Stimulated activated CD4-positive, alpha-beta T cell treated with anti-CD3 and anti-CD28 coated beads, Interleukin-4, amount 100 ng/mL, for 24 hours (primary cell): ENCODE measurements at places on chromosomes 13 and 19.
A peak's percentile ranks its signal among the peaks of the same experiment; 100 is the strongest.

DNA sequence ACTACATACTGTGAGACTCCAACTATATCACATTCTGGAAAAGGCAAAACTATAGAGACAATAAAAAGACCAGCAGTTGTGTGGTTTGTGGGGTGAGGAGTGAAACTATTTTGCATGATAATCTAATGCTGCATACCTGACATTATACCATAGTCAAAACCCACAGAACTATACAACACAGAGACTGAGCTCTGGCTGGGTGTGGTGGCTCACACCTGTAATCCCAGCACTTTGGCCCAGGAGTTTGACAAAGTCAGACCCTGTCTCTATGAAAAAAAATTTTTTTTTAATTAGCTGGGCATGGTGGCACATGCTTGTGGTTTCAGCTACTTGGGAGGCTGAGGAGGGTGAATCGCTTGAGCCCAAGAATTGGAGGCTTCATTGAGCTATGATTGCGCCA, 11.9 kb downstream of the ZNF541 start:
- no peak for DNase-seq

GRCh38 chr13:38735665-38736440, 49.0 kb downstream of the FREM2 start:
- no peak for DNase-seq

GRCh38 chr13:34322014-34322742, 504.2 kb downstream of the RFC3 start:
- DNase-seq = no peak

GRCh38 chr19:662207-662961, 630 bp downstream of the RNF126 start:
- DNase-seq = peak; percentile 78

GRCh38 chr19:843836-844545, 3.2 kb downstream of the PRTN3 start:
- no peak for DNase-seq

GRCh38 chr13:46324976-46325375, 62.1 kb downstream of the RUBCNL start:
- no peak for DNase-seq

- DNase-seq = no peak
These were observed 344.9 kb downstream of the LIG4 start for GRCh38 chr13:107870400-107870799.

GRCh38 chr13:106099765-106100164, 435.7 kb downstream of the EFNB2 start:
- DNase-seq = no peak

GRCh38 chr19:55353356-55353802, 1.1 kb downstream of the COX6B2 start:
- no peak for DNase-seq

GRCh38 chr13:23715092-23715761, 145.0 kb downstream of the TNFRSF19 start:
- DNase-seq = no peak

- no peak for DNase-seq
These were observed 9.3 kb downstream of the ZNF444 start for GRCh38 chr19:56150358-56150757.

GRCh38 chr13:28640861-28641599, 17.9 kb upstream of the POMP start:
- DNase-seq = no peak

GRCh38 chr19:3556978-3557460, 367 bp downstream of the MFSD12 start:
- DNase-seq = peak; percentile 74

DNA sequence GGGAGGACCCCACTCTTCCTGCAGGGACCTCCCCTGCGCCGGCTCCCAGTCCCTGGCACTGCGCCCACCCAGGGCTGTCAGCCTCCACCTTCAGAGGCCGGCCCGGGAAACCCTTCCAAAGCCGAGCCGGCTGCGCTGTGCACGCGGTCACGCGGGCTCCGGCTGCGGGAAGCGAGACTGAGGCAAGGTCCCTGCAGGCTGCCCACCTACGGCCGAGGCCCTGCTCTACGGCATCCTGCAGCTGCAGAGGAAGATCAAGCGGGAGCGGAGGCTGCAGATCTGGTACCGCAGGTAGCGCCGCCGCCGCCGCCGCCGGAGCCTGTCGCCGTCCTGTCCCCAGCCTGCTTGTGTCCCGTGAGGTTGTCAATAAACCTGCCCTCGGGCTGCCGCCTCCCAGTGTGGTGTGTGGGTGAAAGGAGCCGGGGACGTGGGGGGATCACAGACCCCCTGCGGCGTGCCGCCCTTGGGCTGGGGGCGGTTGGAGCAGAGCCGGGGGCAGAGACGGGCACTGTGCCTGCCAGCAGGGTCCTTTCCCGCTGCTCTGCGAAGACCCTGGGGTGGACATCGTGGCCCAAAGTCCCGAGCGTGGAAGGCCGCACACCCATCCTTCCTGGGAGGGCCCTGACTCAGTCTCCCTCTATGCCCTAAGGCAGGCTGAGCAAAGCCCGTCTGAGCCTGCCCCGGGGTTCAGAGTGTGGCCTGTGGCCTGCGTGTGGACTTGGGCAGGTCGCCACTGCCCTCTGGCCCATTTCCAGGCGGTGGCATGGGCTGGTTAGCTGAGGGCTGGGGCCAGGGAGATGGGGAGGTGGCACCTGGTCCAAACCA, 5.9 kb downstream of the GAMT start:
- DNase-seq = no peak

- DNase-seq = no peak
These were observed 308.3 kb downstream of the KCNRG start for GRCh38 chr13:50323440-50324065.

DNA sequence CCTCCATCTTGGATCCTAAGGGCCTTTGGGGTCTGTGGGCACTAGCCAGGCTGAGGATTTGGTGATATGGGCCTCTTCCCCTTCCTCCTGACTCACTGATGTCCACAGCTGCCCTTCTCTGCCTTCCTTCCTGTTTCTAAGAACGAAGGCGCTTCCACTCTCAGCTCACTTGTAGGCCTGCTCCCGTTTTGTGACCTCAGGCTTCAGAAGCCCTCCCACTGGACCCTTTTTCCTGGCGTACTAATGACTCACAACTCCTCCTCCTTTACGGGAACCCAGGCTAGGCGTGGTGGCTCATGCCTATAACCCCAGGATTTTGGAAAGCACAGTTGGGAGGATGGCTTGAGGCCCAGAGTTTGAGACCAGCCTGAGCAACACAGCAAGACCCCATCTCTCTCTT, 55.6 kb downstream of the TMED1 start:
- DNase-seq = no peak

GRCh38 chr19:31095100-31095804, 254.0 kb downstream of the TSHZ3 start:
- no peak for DNase-seq

- no peak for DNase-seq
These were observed 117.7 kb downstream of the PTPRS start for GRCh38 chr19:5222821-5223321.

DNA sequence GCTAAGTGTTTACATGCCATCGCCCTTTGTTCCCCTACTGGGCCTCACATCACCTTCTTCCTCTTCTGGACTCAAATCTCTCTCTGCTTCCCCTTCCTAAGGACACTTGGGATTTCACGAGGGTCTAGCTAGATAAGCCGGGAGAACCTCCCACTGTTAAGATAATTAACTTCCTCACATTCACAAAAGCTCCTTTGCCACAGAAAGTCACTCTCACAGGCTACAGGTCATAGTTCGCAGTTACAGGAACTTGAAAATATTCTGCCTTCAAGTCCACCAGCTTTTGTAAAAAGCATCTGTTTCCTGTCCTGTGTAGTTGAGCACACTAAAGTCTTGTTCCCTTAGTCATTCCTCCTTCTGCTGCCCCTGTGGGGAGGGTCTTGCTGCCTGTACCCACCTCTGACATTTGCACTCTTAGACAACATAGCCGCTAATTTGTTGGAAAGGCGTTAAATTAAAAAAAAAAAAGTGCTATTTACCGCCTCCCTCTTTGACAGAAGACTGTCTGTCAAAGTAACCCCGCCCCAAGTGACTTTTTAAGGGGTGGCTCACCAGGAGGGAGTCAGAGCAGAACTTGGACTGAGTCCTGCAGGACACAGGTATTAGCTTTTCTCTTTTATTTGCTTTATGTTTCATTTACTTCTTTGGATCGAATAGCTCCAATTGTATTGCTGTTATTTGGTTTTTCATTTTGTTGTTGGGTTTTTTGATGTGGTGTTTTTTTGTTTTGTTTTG, 26.8 kb upstream of the CEACAM21 start:
- DNase-seq = peak; percentile 84
